ENCODE measurements at places on chromosomes 1 and 21.

DNA sequence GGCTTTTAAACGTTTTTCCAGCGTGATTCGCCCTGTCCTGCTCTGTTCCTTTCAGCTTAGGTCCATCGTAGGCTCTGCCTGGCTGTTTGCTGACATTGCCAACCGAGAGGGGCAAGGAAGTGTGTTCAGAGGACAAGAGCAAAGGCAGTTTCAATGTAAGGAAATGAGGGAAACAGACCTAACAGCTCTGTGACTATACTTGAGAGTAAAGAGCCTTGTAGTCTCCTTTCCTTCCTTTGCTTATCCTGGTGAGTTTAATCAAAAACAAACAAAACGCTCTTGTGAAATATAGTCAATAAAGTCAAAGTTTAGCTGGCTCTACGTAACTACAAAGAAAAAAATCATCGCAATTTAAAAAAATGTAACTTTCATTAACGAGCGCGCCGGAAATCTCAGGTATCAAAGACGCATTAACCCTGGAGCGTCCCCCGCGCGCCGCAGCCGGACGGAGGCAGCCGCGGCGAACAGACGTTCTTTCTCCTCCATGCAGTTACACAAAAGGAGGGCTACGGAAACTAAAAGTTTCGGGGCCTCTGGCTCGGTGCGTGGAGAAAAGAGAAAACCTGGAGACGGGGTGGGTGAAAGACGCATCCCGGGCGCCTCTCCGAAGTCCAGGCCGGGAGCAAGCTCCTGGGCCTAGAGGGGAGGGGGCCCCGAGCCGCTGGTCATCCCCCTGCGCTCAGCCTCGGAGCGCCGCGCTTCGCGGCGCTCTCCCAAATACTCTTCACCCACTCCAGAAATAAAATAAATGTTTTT lies 617 bp upstream of the ADGRL2 start:
- peak; percentile 84 for DNase-seq

GRCh38 chr1:182181167-182181572 lies 119.7 kb upstream of the ZNF648 start:
- DNase-seq, result no peak

DNA sequence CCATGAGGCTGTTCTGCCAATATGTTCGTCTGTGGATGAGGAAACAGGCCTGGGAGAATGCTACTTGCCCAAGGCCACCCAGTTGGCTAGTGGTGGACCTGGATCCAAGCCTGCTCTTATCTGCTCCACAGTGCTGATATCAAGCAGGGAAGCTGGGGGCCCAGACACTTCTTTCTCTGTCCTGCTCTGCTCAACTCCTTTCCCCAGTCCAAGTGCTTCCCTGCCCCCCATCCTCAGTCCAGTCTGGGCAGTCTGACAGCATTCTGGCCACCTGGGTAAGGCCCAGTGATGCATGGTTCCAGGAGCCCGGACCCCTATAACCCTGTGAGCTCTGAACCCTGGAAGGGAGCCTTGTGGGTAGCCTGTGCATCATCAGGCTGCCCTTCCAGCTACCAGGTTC lies 4.2 kb upstream of the PAQR7 start:
- no peak for DNase-seq

GRCh38 chr1:118985640-118986554 lies 2.2 kb downstream of the TBX15 start:
- peak; percentile 70 for DNase-seq

DNA sequence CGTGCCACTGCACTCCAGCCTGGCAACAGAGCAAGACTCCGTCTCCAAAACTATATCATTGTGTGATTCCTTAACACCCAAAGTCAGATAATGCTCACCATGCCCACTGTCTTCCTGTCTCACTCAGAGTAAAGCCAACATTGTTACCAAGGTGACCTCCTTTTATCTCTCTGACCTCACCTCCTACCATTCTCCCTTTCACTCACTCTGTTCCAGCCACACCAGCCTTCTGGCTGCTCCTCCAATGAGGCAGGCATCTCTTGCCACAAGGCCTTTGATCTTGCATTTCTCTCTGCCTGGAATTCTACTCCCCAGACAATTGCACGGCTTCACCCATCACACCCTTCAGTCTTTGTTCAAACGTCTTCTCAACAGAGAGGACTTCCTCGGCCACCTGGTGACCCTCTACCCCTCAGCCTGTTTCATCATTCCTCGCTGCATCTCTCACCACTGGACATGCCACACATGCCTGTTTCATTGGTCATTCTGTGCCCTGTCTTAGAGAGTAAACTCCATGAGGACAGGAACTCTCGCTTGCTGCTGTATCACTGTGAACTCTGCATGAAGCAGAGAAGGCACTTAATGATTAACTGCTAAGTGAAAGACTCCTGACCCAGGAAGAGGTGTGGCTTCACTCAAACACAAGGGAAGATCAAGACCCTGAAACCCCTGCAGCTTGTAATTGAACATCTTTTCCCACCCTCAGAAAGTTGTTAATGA lies 67.1 kb upstream of the CAPZB start:
- DNase-seq, result no peak

GRCh38 chr1:11898831-11899467 lies 27.3 kb downstream of the KIAA2013 start:
- DNase-seq, result no peak

GRCh38 chr1:168972887-168973286 lies 133.6 kb upstream of the ATP1B1 start:
- no peak for DNase-seq

- DNase-seq, result no peak
Observed at GRCh38 chr1:154906621-154907081, 29.9 kb downstream of the PMVK start.

DNA sequence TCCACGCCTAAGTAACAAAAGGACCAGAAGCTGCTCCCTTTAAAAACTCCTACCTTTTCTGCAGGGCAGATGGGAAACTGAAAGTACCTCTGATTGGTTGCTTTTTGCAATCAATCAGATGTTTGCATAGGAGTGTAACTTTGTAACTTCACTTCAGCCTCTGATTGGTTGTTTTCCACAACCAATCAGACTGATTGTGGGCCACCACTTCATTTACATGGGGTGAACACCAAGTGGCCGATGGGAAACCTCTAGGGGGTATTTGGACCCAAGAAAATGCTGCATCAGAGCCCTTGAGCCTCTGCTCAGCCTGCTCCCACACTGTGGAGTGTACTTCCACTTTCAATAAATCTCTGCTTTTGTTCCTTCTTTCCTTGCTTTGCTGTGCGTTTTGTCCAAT lies 32.8 kb upstream of the CD1D start:
- no peak for DNase-seq

DNA sequence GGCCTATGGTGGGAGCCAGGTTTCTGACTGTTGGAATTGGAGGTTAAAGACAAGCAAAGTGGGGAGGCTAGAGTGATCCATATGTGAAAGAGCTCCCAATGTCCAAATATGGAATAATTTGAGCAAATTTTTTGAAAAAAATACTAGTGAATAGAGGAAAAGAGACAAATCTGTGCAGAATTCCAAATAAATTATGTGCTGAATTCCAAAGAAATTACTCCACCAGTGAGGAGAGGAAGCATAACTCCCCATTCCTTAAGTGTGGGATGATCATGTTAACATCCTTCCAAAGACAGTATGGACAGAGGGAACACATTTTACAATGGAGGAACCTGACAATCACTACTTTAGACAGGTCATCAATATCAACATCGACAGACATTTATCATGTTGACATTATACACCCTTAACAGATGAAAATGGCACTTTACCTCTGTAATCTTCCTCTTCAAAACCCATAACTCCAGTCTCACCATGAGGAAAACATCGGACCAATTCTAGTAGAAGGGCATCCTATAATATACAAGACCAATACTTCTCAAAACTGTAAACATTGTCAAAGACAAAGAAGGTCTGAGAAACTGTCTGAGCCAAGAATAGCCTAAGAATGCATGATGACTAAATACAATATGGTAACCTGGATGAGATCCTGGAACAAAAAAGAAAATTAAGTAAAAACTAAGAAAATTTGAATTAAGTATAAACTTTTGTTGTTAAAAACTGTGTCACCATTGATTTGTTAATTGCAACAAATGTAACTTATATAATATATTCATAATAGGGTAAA lies 71.5 kb upstream of the RGS4 start:
- DNase-seq, result no peak

- DNase-seq, result peak; percentile 38
Observed at GRCh38 chr1:106061586-106062495, 994.6 kb upstream of the PRMT6 start.

DNA sequence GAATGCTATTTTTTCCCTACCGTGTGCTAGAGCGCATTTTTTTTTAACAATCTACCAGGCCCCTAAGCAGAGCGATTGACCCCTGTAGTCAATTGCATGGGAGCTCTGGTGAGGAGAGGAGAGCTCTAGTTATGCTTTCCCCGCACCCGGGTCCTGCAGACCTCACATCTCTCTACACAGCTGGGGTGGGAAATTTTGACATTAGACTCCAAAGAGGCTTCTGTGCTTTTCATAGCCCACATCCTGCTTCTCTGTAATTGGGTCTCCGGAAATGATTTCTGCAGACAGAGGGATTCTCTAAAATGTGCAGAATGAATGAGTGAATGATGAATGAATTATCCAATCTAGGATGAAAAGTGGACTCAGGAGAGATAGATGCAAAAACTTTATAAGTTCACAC lies 41.5 kb upstream of the DUSP10 start:
- no peak for DNase-seq

- no peak for DNase-seq
Observed at GRCh38 chr1:235782601-235783000, 84.1 kb downstream of the LYST start.

GRCh38 chr1:10046356-10047085 lies 13.8 kb downstream of the UBE4B start:
- no peak for DNase-seq

GRCh38 chr1:8040586-8040985 lies 14.5 kb upstream of the ERRFI1 start:
- DNase-seq, result no peak

All from muscle of arm (tissue), 14 donors.